HCT116 (cell line): ENCODE measurements at places on chromosomes 6 and 20.

DNA sequence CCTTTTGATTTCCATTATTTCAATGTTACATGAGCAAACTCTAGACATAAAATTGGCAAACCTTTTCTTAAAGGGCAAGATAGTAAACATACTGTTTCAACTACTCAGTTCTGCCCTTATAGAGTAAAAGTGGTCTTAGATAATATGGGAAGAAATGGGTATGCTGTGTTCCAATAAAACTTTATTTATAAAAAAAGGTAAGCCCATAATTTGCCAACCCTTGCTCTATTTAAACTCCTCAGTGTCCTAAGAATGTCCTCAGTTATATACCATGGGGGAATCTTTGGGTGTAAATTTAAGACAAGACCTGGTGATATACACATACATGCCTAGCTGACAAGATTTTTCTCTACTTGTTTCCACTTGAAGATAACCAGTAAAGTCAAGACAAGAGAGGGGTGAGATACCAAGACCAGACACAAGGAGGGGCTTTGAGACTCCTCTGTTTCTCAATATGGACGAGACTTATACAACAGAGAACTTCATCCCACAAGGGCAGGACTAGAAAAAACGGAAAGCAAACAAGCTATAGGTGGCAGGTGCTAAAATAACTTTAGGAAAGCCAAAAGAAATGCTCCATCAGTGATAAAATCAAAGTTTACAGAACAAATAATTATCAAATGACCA is 10.5 kb downstream of the SNX3 start:
- peak; percentile 28 for DNase-seq

DNA sequence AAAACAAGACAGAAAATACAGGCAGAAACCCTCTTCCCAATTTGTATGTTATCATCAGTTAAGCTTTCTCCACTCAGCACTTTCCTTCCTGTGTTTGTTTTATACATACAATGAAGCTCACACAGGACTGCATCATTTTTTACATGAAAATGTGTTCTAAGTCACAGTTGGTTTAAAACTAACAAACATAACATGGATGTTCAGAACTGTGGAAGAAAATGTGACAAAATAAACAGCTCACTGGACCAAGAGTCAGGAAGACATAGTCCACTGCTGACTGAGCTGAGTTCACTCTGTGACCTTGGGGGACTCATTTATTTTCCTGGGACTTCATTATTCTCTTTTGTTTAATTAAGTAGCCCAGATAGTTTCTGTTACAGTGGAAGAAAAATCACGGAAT is 331.5 kb downstream of the SYNE1 start:
- DNase-seq: no peak

DNA sequence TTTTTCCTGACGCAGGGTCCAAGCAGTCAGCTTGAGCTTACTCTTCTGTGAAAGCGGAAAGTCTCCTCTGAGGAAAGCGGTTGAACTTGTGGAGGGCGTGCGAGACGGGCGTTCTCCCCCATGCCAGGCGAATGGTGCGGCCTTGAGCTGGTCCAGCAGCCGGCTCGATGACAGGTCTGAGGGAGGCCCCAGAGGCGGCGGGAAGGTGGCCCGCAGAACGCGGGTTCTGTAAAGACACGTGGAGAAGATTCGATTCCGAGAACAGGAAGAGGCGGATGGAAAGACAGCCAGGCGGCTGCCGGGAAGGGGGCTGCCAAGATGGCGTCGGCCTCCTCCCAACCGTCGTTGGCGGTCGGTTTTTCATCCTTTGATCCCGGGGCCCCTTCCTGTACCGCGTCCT is 75.6 kb upstream of the TXNDC5 start:
- no peak for DNase-seq

- no peak for DNase-seq
These were observed 1513.4 kb upstream of the DEFB115 start for GRCh38 chr20:29744071-29744470.

DNA sequence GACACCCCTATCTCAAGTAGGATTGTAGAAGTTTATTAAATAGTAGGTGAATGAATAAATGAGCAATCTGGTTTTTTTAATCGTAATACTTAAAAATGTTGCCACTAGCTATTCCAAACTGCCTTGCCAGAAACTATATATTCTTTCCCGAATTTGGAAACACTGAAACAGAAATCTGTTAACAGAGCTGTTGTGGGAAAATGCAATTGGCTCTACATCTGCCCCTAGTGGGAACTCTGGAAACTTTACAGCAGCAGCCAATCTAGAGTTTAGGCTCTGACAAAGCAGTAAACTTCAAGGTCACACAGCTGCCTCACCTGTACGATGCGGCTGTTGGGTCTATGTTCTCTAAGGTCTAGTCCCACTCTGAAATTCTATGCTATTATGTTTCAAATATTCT is 41.7 kb downstream of the SYNE1 start:
- no peak for DNase-seq

GRCh38 chr6:170294813-170295509 is 4.1 kb upstream of the DLL1 start:
- DNase-seq: no peak

DNA sequence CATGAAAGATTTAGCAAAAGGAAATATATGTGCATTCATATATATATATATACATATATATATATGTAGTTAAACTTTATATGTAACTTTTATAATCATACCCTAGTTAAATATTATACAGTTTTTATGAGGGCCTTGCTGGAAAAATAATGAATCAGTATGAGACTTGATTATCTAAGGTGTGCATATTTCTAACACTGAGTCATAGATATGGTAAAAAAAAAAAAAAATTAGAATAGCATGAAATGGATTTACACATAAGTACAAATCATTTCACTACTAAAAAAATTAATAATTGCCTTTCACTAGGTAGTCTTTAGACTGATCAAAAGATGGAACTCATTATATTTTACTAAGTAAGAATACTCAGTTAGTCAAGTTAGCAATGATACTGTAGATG is 51.3 kb upstream of the DST start:
- no peak for DNase-seq
